ENCODE measurements at places on chromosomes 3 and 15.

- DNase-seq: peak; percentile 78
Measured at GRCh38 chr3:169432708-169433432, 230.6 kb downstream of the MECOM start.

GRCh38 chr3:109864452-109864851 lies 527.1 kb upstream of the DPPA4 start:
- no peak for DNase-seq

DNA sequence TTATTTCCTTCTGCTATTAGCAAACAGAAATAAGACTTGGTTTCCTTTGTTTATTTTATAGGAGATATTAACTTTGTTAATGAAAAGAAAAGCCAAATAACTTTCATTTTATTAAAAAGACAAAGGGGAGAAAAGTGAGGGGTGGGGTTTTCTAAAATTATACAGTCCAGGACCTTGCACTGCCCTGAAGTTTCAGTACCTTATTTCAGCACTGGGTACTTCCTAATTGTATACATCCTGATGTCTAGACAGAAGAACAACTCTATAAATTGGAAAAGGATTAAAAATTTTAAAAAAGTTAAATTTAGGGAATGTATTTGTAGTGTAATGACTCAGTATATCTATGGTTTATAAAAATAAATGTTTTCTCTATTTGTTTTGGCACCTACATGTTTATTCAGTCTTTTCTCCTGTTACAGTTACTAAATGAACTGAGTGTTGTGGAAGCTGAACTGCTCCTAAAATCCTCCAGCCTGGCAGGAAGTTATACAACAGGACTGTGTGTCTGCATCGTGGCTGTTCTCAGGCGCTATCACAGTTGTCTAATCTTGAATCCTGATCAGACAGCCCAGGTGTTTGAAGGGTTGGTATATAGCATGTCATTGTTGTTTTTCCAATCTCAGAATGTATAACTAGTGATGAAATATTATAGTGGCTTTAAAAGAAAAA lies 27.6 kb upstream of the P2RY13 start:
- DNase-seq: peak; percentile 4

DNA sequence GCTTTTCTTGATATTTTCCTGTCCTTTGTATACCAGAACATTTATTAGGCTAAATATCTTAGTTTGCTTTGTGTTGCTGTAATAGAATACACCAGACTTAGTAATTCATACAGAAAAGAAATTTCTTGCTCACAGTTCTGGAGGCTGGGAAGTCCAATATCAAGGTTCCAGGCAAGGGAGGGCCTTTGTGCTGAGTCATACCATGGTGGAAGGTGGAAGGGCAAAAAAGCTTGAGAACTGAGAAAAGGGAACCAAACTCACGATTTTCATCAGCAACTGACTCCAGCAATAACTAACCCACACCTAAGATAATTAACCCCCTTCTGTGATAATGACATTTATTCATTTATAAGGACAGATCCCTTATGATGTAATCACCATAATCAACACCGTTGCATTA lies 496.9 kb upstream of the SUCLG2 start:
- no peak for DNase-seq

DNA sequence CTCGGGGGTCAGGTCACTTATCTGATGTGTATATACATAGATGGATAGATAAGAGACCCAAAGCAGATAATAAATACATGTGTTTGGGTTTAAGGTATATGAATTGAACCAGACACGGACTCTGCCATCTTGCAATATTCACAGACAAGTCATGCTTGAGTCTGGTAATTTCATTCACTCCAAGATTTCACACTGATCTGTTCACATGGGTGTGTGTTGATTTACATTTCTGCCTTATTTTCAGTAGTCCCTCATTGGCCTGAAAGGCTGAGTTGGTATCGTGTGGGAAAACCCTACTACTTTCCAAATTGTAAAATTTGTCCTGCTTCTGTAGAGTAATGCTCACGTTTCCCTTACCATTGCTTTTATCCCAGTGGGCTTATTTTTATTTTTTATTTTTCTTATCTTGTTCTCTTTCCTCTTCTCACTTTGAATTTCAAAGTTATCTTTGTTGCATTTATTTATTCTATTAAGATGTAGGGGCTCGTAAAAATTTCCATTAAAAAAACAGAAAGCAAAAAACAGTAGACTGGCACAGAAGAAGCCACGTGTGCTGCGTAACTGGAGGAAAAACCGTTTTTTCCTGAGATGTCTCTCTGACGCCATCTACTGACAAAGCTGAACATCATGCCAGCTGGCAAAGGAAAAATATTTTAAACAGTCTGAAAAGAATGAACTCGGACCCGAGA lies 10.8 kb upstream of the MFSD1 start:
- DNase-seq: peak; percentile 74

GRCh38 chr3:57397175-57398026 lies 104.9 kb upstream of the ASB14 start:
- DNase-seq: no peak

- DNase-seq: no peak
Measured at GRCh38 chr3:10226293-10226692, 22.0 kb upstream of the TATDN2 start.

- no peak for DNase-seq
Measured at GRCh38 chr3:53809267-53809666, 37.0 kb downstream of the CHDH start.

DNA sequence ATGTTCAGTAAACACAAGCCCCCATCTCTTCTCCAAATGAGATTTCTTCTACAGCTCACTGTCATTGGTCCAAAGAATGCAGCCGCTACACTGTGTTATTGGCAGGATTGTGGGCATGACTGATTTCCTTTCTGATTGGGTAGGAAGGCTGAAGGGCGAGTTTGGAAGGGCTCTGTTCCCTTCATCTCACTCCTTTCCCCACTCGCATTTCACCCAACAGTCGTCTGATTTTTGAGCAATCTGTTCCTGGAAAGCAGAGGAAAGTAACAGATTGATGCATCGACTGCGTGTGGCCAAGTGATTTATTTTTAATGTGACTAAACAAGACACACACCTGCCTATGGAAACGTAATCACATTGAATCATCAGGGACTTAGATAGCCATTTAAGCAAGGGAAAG lies 55.5 kb downstream of the NOX5 start:
- no peak for DNase-seq

GRCh38 chr3:129558081-129558771 lies 15.3 kb downstream of the H1-8 start:
- no peak for DNase-seq

GRCh38 chr3:114567771-114568170 lies 273.9 kb downstream of the TIGIT start:
- DNase-seq: no peak

DNA sequence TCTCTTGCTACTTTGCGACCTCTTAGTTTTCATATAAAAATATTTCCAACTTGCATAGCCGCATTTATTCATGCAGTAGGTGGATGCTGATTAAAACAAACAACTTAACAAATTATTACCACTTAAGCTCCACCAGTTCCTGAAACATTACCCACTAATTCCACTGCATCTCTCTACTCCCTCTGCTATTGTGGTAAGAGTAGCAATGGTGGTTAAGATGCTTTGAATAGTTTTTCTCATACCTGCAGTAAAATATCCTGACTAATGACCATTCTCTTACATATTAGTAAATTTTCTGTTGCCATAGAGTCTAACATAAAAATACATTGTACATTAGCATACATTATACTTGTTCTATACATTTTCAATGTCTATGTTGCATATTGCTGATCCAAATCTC lies 397.6 kb upstream of the PLSCR5 start:
- DNase-seq: no peak

DNA sequence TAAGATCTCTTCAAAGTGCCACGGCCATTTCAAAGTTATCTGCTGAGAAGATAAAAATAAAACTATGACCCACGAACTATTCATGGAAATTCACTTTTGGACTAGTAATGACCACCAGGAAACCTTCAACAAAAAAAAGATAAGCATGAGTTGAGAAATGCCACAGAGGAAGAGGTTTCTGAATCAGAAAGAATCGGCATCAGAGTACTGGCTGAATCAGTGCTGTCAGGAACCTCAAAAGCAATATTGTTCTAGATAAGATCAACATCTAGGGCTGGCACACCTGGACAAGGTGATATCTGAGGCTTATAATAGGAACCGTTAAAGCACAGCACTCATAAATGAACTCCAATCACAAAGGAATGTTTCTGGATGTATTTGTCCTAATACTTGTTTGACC lies 72.7 kb downstream of the PEAK1 start:
- no peak for DNase-seq

DNA sequence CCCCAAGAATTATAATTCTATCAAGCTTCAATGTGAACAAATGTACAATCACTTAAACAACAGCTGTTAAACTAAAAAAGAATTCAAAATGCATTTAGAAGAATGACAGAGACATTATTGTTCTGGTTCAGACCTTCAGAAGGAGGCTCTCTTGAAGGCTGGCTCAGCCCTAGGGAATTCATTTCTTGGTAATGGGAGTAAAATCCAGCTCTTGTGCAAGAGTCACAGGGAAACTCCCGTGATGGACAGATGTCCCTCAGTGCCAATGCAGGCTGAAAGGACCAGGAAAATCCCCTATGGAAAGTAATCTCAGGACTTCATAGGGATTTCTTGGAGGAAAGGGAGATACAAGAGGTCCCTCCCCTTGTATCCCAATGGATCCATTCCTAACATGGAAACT lies 149.9 kb upstream of the STT3B start:
- DNase-seq: no peak

DNA sequence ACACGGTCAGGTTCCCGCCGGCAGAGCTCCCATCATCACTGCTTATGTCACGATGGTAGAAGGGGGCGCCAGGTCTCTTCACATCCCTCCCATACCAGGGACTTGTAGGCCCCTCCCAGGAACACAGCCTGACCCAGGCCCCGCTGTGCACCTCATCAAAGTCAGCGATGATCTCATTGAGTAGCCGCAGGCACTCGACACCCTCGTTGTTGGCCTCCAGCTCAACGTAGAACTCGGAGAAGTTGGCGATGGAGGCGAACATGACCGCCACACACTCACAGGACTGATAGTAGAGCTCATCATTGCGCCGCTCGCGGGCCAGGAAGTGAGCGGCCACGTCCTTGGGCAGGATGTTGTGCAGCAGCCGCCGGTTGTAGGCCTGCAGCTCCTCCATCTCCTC lies 89.2 kb downstream of the SEC22A start:
- no peak for DNase-seq

DNA sequence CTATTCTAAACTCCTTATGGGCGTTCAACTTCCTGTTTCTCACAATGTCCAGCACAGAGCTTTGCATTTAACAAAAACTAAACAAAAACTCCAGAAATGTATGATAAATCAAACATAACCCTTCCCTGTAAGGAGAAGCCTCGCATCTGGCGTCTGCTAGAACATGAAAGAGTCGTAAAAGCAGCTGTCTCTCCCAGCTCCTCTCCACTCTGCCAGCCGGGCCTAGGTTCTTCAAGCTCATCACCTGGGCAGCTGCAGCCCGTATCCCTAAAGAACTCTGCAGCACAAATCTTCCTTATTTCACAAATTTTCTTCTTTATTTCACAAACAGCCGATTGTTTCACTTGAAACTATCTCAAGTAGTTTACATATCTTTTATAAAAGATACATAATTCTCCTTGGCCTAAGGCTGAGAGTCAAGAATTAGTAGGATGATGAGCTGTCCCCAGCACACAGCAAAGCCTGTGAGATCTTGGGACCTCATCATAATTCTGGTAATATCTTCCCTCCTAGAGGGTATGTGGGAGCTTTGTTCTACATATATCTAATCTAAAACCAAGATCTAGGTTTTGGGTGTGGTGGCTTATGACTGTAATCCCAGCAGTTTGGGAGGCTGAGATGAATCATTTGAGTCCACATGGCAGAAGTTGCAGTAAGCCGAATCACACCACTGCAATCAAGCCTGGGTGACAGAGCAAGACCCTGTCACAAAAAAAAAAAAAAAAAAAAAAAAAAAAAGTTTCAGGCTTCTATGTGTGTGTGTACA lies 35.3 kb downstream of the ANXA2 start:
- no peak for DNase-seq

DNA sequence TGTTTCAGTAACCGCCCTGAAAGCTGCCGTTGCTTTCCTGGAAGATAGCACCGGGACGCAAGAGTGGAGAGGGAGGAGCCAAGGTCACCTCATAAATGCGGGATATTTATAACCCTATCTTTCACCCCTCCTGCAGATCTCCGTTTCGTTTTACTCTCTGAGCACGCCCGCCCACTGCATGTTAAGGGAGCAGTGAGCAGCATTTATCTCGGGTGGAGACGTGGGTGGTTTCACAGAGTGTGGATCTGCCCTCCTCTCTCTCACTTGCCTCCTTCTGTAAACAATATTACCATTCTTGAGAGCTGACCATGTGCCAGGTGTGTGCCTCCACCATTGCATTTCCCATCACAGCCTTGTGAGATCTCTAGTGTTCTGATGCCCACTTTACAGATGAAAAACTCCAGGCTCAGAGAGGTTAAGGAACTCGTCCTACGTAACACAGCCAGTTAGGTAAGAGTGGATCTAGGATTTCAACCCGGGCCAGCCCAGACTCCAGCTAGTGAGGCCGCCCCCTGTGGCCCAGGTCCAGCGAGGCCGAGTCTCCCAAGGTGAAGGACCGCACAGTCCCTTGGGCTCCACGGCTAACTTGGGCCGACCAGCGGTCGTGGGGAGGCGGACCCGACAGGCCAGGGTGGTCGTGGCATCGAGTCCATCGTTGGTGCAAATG lies 16.9 kb upstream of the SEMA4B start:
- DNase-seq: peak; percentile 67

- no peak for DNase-seq
Measured at GRCh38 chr15:69535101-69535638, 82.6 kb downstream of the RPLP1 start.

DNA sequence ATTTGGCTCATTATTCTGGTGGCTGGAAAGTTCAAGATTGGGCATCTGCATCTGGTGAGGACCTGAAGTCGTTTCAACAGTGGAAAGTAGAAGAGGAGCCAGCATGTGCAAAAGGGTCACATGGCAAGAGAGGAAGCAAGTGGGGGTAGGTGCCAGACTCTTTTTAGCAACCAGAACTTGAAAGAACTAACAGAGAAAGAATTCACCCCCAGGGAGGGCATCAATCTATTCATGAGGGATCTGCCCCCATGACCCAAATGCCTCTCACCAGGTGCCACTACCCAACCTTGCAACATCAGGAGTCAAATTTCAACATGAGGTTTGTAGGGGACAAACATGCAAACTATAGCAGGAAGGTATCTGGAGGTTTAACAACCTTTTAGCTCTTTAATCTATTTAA lies 10.3 kb upstream of the RYK start:
- no peak for DNase-seq

DNA sequence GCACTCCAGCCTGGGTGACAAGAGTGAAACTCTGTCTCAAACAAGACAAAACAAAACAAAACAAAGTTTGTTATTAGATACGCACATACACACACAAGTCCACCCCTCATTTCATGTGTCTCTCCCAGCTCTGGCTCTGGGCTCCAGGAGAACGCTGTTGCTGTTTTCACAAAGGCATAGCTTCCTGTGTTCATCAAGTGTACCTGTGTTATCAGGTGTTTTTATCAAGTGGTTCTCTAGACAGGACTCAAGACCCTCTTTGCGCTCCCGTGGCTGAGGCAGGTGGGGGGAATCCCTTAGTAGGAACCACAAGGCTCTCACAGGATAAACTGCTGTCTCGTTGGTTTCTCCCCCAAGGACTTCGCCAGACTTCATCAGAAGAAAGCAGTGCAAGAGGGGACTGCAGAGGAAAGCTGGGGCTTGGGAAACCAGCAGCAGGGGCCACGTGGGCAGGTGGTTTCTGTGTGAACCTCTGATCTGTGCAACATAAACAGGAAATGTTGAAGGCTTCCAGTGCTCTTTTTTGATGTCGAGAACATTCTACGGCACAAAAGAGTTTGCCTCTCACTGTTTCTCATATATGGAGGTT lies 6.9 kb upstream of the PPP1R2 start:
- no peak for DNase-seq

Measured in NCI-H774 (cell line).